ENCODE measurements at places on chromosomes 5 and 9.

GRCh38 chr5:116722651-116723050 is 148.0 kb upstream of the SEMA6A start:
- no peak for ATAC-seq
- H3K27ac ChIP-seq: no peak overlapping the region
- H3K4me3 ChIP-seq: no peak overlapping the region
- no peaks in the 10 kb centered on the region for H3K36me3 ChIP-seq
- no peaks in the 10 kb centered on the region for H3K4me1 ChIP-seq

DNA sequence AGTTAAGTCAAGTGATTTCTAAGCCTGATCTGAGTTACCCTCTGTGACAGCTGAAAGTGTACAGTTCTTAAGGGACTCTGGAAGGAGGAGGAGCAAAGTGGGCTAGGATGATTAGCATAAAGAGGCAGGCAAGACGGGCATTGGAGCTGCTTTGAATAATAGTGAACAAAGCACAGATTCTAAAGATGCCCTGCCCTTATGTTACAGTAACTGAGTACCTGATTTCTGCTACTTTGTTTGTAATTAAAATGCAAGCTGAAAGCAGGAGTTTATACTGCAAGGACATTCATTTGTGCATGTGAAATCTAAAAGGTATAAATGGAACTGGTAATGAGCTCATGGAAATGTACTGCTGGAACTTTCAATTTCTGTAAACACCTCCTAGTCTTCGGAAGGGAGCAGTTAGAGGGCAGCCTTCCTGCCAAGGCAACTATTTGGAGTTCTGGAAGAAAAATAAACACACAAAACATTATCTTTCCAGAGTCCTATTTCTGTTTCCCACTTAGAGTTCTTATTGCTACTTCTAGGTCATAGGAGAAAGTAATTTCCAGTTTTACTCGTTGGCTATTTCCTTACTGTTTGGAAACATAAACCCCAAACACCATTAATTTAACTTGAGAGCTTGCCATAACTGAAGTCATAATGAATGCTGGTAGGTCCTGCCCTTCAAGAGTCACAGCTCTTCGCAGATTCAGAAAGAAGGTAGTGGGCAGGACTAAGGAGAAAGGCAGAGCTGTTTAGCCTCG is at the start of gene RANBP3L:
TSS of gene RANBP3L (minus strand) at position 45 of the 746 bp plus-strand sequence. CDS start 486 bp downstream, outside the sequence.
- H3K4me1 ChIP-seq: peaks cover 13% of the 10 kb centered on the region
- H3K27ac ChIP-seq: no peak within 1 kb of the TSS
- H3K27me3 ChIP-seq: peaks cover 11% of the 10 kb centered on the region
- H3K36me3 ChIP-seq: no peaks in the 10 kb centered on the region
- ATAC-seq: no peak

GRCh38 chr9:6147846-6148245 is 67.8 kb upstream of the IL33 start:
- no peaks in the 10 kb centered on the region for H3K4me1 ChIP-seq
- H3K27me3 ChIP-seq: peaks cover 24% of the 10 kb centered on the region
- no peaks in the 10 kb centered on the region for H3K36me3 ChIP-seq
- no peak for ATAC-seq
- H3K4me3 ChIP-seq: no peak overlapping the region

GRCh38 chr5:31556461-31556860 is 24.4 kb downstream of the C5orf22 start:
- no peak overlapping the region for H3K27ac ChIP-seq
- H3K4me1 ChIP-seq: no peaks in the 10 kb centered on the region
- H3K4me3 ChIP-seq: no peak overlapping the region
- H3K36me3 ChIP-seq: peaks cover 56% of the 10 kb centered on the region
- no peaks in the 10 kb centered on the region for H3K27me3 ChIP-seq
- no peak for ATAC-seq

DNA sequence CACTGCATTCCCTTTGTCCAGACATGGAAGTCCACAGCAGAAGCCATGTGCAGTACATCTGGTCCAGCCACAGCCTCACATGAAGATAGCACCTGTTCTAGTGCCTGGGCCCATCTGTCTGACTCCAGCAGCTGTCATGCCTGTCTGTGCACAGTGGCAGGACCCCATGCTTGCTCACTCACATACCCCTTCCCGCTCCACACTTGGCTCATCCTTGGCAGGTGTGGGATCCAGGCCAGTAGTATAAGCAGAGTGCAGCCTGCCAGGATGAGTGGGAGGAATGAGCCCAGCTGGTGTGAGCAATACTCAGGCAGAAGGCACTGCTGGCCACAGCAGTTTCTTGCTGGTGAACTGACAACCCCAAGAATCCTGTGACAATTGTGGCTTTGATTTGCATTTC is 168.0 kb downstream of the PRDM9 start:
- no peaks in the 10 kb centered on the region for H3K4me1 ChIP-seq
- H3K36me3 ChIP-seq: no peaks in the 10 kb centered on the region
- no peak overlapping the region for H3K27ac ChIP-seq
- H3K4me3 ChIP-seq: no peak overlapping the region
- ATAC-seq: no peak
- no peaks in the 10 kb centered on the region for H3K27me3 ChIP-seq

All from stimulated activated memory B cell treated with anti-CD40 and anti-IgM and Interleukin-4, amounts not matched to agents 10 μg/mL and 1 μg/mL and 100 μg/mL, for 72 hours (primary cell).